Hepatocyte (in vitro differentiated cells): ENCODE measurements at places on chromosomes 12 and 14.

DNA sequence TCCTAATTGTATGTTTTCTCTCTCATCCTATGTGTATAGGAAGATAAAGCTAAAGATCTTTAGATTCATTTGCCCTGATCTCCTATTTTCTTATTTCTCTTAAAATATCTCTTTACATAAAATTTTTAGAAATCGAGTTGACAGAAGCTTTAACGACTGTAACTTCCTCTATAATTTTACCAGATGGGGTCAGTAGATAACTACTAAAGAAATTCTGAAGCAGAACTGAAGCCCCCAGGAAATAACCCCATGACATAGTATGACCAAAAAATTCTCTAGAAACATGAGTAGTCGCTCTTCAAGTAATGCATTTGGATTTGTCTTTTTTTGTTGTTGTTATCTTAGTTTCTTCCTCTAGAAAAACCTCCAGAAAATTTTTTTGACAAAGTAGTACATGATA lies 288.0 kb downstream of the ERC1 start:
- no peak overlapping the region for H3K4me3 ChIP-seq
- no peak for DNase-seq
- no peak overlapping the region for H3K27ac ChIP-seq
- H3K4me1 ChIP-seq, result peaks cover 21% of the 10 kb centered on the region
- no peaks in the 10 kb centered on the region for H3K27me3 ChIP-seq

DNA sequence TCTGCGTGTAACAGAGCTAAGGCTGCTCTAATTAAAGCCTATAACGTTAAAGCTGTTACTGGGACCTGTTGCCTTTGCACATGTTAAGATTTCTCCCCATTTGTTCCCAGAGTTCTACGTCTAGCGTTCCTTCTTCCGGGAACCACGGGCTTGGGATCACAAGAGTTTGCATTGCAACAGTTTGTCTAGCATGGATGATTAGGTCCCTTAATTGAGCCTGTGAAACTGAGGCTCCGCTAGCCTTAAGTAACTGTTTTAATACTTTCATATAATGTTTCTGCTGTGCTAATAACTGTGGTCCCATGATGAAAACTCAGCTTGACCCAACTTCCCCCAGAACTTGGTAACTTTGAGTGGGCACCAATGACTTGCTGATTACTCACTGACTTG lies 16.7 kb upstream of the LYZ start:
- no peaks in the 10 kb centered on the region for H3K36me3 ChIP-seq
- peaks cover 4% of the 10 kb centered on the region for H3K27me3 ChIP-seq
- H3K27ac ChIP-seq, result peak overlapping the region; percentile 96
- no peak for DNase-seq

DNA sequence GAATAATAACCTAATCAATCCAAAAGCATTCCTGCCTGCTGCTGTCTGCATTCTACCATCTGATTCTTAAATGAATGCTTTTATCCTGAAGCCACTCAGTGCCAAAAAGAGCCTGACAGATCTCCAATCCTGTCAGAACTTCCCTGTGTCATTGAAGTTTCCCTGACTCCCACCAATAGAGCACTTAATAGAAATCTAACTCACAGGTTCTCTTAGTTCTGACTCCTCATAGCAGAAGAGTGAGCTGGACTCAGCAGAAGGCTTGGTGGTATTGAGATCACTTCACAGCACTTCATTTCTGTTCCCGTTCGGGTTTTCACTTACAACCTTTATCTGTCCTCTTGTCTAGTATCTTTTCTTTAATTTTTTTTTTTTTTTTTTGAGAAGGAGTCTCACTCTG lies 102.6 kb downstream of the OTOGL start:
- DNase-seq, result no peak
- no peak overlapping the region for H3K4me3 ChIP-seq

- H3K27me3 ChIP-seq, result no peaks in the 10 kb centered on the region
- no peak overlapping the region for H3K27ac ChIP-seq
- H3K36me3 ChIP-seq, result no peaks in the 10 kb centered on the region
- no peak for DNase-seq
Observed at GRCh38 chr12:104722601-104723534, 235.2 kb downstream of the SLC41A2 start.

DNA sequence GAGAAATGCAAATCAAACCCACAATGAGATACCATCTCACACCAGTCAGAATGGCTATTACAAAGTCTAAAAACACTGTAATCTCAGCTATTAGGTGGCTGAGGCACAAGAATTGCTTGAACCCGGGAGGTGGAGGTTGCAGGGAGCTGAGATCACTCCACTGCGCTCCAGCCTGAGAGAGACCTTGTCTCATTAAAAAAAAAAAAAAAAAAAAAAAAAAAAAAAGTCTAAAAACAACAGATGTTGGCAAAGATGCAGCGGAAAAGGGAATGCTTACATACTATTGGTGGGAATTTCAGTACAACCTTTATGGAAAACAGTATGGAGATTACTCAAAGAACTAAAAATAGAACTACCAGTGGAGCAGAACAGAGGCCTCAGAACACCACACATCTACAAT lies 19.0 kb upstream of the ATF7 start:
- H3K27me3 ChIP-seq, result no peaks in the 10 kb centered on the region
- H3K27ac ChIP-seq, result no peak overlapping the region
- DNase-seq, result no peak
- no peaks in the 10 kb centered on the region for H3K36me3 ChIP-seq
- no peak overlapping the region for H3K4me3 ChIP-seq

GRCh38 chr12:4216187-4216927 lies 57.2 kb upstream of the CCND2 start:
- no peaks in the 10 kb centered on the region for H3K36me3 ChIP-seq
- no peak for DNase-seq
- no peaks in the 10 kb centered on the region for H3K27me3 ChIP-seq
- H3K4me3 ChIP-seq, result no peak overlapping the region
- H3K4me1 ChIP-seq, result no peaks in the 10 kb centered on the region
- no peak overlapping the region for H3K27ac ChIP-seq

DNA sequence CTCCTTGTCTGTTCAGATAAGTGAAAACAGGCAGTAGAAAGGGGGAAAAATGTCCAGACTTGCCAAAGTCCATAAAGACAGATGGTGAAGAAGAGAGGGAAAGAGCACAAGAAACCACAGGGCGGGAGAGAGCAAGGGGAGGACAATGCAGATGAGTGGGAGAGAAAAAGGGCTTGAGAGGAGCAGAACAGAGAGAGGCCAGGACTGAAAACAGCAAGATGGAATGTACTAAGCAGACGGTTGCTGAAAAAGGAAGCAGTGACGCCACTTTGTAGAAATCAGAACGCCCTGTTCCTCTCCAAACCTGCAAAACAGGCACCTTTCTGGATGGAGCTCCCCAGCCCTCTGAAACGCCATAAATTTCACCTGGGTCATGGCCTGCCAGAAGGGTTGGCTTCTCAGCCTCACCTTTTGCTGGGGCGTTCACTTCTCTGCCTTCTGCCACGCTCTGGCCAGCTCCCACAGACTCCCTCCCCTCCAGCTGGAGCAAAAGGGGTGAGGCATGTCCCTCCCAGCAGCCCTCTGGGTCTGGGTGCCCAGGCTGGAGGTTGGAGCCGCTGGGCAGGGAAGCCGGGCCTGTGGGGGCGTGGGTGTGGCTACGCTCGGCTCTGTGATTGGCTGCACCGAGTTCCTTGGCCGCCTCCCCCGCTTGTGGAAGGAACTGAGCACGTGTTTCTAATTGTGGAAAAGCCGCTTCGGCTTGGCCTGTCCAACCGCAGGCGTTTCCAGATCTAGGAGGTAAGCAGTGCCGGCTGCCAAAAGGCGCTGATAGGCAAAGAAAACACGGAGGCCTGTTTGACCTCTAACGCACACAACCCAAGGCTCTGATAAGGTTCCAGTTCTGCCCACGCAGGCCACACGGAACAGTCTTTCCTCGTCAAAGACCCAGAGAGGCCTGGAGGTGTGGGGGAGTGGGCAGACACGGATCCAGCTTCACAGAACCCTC lies 29.3 kb downstream of the SLC7A8 start:
- DNase-seq, result peak; percentile 74
- peaks cover 24% of the 10 kb centered on the region for H3K4me1 ChIP-seq
- no peak overlapping the region for H3K4me3 ChIP-seq
- H3K27me3 ChIP-seq, result no peaks in the 10 kb centered on the region
- H3K27ac ChIP-seq, result peak overlapping the region; percentile 93
- H3K36me3 ChIP-seq, result no peaks in the 10 kb centered on the region

DNA sequence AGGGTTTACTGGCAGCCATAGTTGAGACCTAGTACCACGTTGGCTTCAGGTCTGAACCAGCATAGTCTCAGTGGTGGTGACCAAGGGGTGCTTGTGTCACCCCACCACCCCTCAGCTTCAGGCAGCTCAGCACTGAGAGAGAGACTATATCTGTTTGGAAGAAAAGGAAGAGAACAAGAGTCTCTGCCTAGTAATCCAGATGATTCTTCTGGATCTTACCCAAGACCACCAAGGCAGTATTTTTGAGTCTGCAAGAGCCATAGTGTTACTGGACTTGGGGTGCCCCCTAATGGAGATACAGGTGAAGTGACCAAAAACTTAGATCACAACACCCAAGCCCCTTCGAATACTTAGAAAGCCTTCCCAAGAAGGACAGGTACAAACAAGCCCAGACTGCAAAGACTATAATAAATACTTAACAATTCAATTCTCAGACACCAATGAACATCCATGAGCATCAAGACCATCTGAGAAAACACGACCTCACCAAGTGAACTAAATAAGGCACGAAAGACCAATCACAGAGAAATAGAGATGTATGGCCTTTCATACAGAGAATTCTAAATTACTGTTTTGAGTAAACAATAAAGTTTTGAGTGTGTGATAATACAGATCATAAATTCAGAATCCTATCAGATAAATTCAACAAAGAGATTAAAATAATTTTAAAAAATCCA lies 107.0 kb downstream of the HELB start:
- DNase-seq, result peak; percentile 50
- H3K36me3 ChIP-seq, result no peaks in the 10 kb centered on the region
- no peak overlapping the region for H3K4me3 ChIP-seq
- H3K4me1 ChIP-seq, result no peaks in the 10 kb centered on the region
- no peak overlapping the region for H3K27ac ChIP-seq

- peak overlapping the region; percentile 87 for H3K27ac ChIP-seq
- no peak overlapping the region for H3K4me3 ChIP-seq
- H3K4me1 ChIP-seq, result peaks cover 27% of the 10 kb centered on the region
- H3K27me3 ChIP-seq, result no peaks in the 10 kb centered on the region
Observed at GRCh38 chr12:58425481-58426392, 484.4 kb downstream of the ATP23 start.

GRCh38 chr12:57159311-57159710 lies 11.9 kb upstream of the LRP1-AS start:
- no peaks in the 10 kb centered on the region for H3K4me1 ChIP-seq
- H3K27me3 ChIP-seq, result no peaks in the 10 kb centered on the region
- H3K36me3 ChIP-seq, result peaks cover 6% of the 10 kb centered on the region
- H3K4me3 ChIP-seq, result no peak overlapping the region

- H3K27ac ChIP-seq, result peak overlapping the region; percentile 72
- peaks cover 11% of the 10 kb centered on the region for H3K27me3 ChIP-seq
- DNase-seq, result peak; percentile 50
- H3K36me3 ChIP-seq, result no peaks in the 10 kb centered on the region
- H3K4me1 ChIP-seq, result peaks cover 4% of the 10 kb centered on the region
Observed at GRCh38 chr12:24562771-24563431, 386.0 kb downstream of the BCAT1 start.

- no peak overlapping the region for H3K27ac ChIP-seq
- peaks cover 8% of the 10 kb centered on the region for H3K4me1 ChIP-seq
- no peaks in the 10 kb centered on the region for H3K36me3 ChIP-seq
- H3K4me3 ChIP-seq, result no peak overlapping the region
Observed at GRCh38 chr14:100073576-100074430, 8.6 kb downstream of the EVL start.

- peaks cover 35% of the 10 kb centered on the region for H3K27me3 ChIP-seq
- peaks cover 8% of the 10 kb centered on the region for H3K4me1 ChIP-seq
- DNase-seq, result peak; percentile 34
- H3K27ac ChIP-seq, result no peak overlapping the region
- H3K36me3 ChIP-seq, result no peaks in the 10 kb centered on the region
- no peak overlapping the region for H3K4me3 ChIP-seq
Observed at GRCh38 chr12:31119192-31119802, 45.6 kb downstream of the DDX11 start.

- H3K4me1 ChIP-seq, result peaks cover 25% of the 10 kb centered on the region
- no peak for DNase-seq
- no peaks in the 10 kb centered on the region for H3K27me3 ChIP-seq
- no peaks in the 10 kb centered on the region for H3K36me3 ChIP-seq
Observed at GRCh38 chr12:124020514-124020949, 47.5 kb downstream of the ZNF664 start.

GRCh38 chr12:80040075-80040738 lies 59.1 kb upstream of the OTOGL start:
- H3K27ac ChIP-seq, result no peak overlapping the region
- H3K4me1 ChIP-seq, result no peaks in the 10 kb centered on the region
- no peaks in the 10 kb centered on the region for H3K27me3 ChIP-seq
- no peak for DNase-seq
- no peak overlapping the region for H3K4me3 ChIP-seq
- H3K36me3 ChIP-seq, result no peaks in the 10 kb centered on the region
